CD4-positive, alpha-beta T cell treated with Interleukin-12 subunit alpha and Interleukin-12 subunit beta, for 1 hour (primary cell): ENCODE measurements at places on chromosomes 1 and 21.

DNA sequence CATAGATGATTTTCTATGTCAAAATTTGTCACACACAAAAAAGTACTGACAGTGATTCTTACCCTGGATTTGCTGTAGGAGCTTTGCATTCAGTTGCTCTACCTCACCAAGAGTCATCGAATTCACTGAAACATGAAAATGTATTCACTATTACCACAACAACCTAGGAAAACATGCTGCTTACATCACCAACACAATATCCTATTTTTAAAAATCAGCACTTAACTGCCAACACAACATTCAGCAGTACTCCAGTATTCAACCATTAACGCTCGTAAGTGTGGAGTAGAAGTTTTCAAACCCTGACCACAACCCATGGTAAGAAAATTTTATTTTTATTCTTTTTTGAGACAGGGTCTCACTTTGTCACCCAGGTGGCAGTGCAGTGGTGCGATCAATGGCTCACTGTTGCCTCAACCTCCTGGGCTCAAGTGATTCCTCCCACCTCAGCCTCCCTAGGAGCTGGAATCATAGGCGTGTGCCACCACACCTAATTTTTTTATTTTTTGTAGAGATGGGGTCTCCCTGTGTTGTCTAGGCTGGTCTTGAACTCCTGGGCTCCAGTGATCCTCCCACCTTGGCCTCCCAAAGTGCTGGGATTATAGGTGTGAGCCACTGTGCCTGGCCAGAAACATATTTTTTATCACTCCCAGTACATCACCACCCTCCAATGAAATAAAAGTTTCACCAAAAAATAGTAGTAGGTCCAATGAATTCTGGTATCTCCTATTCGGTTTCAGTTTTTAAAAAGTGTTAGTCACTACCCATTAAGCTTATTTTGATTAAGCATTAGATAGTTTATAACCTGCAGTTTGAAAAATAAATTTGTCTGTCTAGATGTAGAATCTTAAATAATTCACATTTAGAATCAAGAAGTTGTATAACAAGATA is 23.8 kb downstream of the C21orf91 start:
- peak; percentile 53 for DNase-seq

- no peak for DNase-seq
Measured at GRCh38 chr1:187078916-187079315, 250.2 kb downstream of the PLA2G4A start.

DNA sequence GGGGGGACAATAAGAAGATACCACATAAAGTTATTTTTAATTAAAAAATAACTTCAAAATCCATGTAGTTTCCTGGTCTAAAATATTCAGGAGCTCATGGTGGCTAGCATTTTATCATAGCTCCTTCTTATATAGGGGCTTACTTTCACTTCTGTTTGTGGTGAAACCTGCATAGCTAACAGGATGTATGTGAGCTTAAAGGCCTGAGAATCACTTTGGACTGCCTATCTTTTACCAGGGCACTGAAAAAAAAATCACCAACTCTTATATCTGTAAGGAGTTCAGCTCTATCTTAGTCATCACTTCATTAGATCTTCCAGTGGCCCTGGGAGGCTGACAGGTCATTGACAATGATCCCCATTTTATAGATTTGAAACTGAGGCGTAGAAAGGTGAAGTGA is 21.3 kb downstream of the UROD start:
- no peak for DNase-seq

DNA sequence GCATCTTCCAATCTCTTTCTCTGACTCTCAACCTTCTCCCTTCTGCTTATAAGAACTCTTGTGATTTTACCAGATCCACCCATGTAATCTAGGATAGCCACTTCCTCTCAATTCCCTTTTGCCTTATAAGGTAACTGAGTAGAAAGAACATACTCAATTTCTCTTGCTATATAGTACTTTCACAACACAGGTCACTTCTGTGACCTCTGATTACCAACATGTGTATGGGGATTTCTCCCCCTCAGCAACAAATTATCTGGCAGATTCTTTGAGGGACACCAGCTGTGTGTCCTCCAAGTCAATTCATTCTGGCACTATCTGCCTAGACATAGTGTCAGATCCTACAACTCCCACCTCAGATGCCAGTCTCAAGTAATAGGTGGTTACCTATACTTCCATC is 62.5 kb downstream of the IL23R start:
- no peak for DNase-seq

GRCh38 chr1:212814537-212815334 is 23.0 kb downstream of the TATDN3 start:
- peak; percentile 8 for DNase-seq

GRCh38 chr1:196649990-196650389 is 1.9 kb upstream of the CFH start:
- DNase-seq = no peak
